ENCODE measurements at places on chromosomes 11 and 22.

GRCh38 chr11:77379253-77379652, 77.8 kb upstream of the GDPD4 start:
- no peak for DNase-seq

- no peak for DNase-seq
These were observed 68.2 kb upstream of the CLTCL1 start for GRCh38 chr22:19359554-19360299.

DNA sequence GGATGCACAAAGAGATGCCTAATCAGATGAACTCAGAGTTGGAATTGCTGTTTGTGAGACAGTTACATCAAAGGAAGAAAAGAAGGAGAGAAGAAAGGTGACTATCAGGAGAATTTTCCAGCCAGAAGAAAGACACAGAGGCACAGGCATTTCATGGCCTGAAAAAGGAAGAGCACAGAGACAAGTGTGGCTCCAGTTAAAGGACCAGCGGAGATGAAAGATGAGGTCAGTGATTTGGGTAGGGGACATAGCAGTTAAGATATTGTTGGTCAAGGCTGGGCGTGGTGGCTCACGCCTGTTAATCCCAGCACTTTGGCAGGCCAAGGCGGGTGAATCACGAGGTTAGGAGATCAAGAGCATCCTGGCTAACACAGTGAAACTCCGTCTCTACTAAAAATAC, 3.4 kb upstream of the ZNF280A start:
- no peak for DNase-seq

DNA sequence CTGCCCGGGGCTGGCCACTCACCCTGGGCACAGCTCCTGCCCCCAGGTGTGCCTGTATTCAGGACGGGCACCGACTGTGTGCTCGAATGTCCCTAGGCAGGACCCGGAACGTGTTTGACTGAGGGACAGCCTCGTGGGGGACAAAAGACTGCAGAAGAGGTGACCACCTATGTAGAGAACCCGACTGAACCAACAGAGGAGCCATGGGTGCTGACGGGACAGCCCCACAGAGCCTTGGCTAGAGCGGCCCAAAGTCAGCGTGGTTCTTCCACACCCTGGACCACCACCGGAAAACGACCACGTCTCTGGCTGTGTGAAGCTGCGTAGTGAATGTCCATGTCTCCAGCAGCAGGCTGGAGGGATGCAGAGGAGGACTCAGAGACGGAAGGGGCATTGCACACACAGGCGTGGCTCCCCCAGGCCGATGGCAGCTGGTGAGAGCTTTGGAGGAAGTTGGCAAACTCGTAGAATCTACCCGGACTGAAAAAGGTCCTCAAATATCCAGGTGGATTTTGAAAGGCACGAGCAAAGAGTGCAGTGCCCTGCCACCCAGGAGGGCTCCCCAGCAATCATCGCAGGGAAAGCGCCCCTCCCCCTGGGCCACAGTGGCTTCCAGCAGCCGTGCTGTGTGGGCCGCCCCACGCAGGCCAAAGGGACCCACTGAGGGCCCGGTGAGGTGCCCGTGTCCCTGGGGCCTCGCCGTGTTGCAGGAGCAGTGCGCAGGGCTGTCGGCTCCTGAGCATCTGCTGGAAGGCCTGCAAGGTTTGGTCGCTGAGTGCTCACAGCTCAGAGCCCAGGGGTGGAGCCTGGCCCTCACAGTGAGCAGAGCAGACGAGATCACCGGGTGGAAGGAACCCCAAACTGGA, 17.5 kb upstream of the MUC5B start:
- DNase-seq = no peak

DNA sequence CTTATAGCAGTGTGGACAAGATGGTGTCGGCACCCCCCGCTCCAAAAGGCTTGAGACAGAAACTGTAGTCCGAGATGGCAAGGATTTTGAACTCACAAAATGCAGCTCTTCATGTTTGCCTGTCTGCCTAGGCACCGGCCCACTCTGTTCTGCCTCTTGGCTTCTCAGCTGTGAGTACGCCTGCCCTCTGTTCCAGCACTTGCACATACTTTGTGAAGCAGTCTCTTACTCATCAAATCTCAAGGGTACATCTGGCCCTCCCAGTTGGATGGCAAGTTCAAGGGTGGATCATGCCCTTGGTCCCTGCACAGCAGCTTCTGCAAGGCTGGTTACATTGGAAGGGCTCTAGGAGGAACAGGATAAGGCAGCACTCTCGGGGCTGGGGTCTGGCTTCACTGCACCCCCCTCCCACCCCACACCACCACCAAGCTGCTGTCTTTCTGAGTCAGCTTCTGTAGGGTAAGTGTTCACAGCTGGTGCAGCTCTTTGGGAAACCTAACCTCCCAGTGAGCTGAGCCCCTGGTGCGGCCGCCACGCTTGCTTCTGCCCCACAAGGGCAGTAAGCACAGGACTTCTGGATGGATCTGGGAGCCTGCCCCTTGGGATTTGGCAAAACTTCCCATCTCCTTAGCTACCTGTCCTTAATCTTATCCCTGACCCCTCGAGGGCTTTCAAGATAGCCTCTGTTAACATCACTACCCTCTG, 37.2 kb downstream of the FAM83F start:
- no peak for DNase-seq

DNA sequence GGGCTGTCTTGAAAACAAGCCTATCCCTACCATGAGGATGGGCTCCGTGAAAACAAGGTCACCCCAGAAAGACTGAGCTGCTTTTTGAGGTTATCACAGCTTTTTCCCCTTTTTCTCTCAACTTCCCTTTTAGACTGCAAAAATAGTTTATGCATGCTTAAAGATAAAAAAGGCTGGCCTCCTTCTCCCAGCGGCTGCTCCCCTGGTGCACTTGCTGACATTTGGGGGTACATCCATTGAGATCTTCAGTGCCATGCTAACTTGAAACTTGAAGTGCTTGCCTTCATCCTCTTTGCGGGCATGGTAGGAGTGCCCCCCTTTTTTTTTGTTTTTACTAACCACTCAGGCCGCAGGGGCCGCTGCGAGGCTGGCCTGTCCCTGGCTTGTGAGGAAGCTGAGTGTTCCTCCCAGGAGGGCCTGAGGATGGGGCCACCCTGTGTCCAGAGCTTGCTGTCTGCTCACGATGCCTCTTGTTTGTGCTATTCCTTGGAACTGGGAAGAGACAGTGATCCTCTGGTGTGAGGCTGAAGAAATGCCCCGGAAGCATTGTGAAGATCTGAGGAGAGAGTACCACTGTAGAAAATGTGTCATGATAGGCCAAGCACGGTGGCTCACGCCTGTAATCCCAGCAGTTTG, 2.2 kb downstream of the TANGO2 start:
- DNase-seq = no peak

- DNase-seq = no peak
These were observed at the start of gene SLN for GRCh38 chr11:107711861-107712755. SLN (minus strand) TSS chr11:107712056.

GRCh38 chr11:8011981-8012444, 24.9 kb downstream of the EIF3F start:
- no peak for DNase-seq

DNA sequence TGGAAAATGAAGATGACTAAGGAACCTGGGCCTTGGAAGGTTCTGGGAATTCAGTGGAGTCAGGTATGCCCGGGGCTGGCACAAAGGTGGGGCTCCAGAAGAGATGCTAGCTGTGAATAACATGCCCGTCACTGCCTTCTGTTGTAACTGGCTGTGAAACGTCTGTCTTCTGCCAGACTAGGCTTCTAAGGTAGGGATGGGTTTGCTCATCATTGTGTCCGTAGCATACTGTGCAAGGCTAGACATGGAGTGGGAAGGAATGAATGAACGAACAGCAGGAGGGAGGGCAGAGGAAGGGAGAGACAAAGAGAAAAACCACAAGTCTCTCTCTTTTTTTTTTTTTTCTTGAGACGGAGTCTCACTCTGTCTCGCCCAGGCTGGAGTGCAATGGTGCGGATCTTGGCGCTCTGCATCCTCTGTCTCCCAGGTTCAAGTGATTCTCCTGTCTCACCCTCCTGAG, 327.4 kb downstream of the MN1 start:
- no peak for DNase-seq

DNA sequence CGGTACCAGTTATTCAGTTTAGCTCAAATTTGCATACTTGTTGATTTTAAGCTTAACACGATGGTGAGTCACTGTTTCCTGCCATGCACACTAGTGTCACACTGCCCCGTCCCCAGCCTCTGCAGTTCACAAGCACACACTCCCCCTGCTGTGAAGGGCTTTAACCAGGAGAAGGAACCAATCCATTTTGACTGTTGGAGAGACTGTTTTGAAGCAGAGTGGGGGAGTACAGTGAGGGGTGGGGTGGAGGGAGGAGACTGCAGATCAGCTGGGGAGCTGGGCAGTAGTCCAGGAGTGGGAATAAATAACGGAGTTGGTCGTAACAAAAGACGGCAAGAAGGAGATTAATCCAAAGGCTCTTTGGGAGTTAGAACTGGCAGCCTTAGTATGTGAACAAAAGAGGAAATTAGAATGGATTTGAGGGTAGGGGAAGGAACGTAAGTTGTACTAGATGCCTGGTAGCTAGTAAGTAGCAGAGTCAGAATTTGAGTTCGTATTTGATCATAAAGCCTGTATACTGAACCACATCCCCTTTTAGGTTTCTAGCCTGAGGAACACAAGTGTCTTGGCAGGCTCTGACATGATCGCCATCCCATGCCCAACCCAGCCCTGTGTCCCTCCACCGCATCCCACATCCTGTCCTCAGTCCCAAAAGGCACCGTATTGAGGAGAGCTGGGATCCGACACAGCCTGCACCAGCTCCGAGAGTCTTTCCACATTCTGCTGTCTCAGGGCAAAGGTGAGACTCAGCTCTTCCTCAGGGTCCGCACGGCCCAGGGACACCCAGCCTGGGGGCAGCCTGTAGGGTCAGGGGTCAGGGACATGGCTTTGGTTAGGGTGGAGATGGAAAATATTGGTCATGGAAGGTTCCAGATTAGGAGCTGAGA, 862 bp downstream of the TPP1 start:
- no peak for DNase-seq

DNA sequence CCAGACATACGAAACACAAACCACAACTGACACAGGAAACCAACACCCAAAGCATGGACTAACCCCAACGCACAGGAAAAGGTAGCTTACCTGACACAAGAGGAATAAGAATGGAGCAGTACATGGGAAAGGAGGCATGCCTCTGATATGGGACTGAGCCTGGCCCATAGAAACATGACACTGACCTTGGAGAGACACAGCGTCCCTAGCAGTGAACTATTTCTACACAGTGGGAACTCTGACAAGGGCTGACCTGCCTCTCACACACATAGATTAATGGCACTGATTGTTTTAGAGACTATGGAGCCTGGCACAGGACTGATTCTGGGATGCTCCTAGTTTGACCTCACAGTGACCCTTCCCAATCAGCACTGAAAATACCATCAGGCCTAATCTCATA, 12.0 kb downstream of the CCKBR start:
- no peak for DNase-seq

DNA sequence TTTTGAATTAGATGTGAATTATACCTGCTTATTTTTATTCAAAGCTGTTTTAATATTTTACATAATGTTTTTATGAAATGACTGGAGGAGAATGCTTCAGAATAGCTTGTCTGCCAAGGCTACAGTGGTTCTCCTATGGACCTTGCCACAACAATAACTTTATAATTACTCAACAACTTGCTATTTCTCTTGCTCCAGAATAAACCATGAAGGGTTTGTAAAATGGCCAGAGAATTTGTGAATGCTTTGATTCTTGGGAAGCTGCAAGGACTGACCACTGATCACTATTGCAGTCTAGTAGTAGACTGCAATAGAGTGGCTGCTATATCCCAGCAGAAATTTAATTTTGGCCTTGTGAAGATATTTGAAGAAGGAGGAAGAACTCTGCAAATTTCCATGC, 199.7 kb downstream of the FAT3 start:
- no peak for DNase-seq

DNA sequence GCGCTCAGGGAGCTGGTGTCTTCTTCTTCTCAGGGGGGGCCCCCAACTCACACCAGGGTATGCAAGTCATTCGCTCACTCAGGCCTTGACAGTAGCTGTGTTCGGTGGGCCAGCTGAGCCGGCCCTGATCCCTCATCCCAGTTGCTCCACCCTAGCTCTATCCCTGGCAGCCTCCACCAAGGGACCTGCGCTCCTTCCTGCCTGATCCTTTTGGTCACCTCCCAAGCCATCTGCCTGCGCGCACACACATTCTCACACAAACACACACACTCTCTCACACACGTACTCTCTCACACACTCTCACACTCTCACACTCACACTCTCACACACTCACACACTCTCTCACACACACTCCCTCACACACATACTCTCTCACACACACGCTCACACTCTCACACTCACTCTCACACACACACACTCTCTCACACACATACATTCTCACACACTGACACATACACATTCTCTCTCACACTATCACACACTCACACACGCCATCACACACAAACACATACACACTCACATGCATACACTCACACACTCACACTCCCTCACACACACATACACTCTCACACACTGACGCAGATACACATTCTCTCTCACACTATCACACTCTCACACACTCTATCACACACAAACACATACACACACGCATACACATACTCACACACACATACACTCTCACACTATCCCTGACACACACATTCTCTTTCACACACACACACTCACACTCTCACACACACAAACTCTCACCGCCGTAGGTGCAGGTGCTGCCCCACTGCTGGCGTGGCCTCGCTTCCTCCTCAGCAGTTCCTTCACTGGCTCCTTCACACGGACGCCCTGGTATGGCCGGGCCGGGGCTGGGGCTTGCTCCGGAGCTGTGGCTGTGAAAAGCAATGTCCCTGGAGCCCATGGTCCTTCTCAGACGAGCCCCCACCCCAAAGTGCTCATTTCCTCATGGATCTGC, 20.8 kb downstream of the POU2AF1 start:
- DNase-seq = no peak

DNA sequence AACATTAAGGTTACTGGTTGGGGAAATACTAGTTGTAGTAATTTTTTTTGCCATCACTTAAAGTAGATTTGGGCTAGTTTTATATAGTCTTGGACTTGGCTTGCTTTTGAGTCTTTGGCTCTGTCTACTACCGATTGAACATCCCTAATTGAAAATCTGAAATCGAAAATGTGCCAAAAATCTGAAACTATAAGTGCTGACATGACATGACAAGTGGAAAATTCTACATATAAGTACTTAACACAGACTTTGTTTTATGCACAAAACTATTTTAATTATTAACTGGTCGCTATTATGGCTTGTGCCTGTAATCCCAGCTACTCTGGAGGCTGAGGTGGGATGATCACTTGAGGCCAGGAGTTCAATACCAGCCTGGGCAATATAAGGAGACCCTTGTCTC, 22.5 kb downstream of the RNF169 start:
- no peak for DNase-seq

DNA sequence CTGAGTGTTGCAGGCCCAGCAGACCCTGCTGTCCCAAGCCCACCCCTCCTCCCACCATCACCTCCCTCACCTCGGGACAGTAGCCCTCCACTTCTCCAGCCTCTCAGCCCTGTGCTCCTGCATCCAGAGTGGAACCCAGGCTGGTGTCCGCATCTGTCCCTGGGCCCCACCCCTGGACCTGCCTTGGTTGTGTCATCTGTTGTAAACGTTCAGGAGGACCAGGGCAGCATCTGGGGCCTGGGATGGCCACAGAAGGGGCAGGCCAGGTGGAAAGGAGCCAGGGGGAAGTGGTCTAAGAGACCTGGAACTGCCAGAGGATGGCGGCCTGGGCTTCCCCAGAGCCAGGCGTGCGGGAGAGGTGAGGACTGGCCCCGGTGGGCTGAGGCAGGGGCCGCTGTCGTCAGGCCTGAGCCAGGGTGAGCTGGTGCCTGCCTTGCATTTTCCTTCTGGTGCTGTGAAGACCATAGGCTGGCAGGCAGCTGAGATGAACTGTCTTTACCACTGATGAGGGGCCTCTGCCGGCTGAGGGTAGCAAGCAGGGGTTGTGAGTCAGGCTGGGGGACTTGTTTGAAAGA, 26.1 kb upstream of the MGAT3 start:
- no peak for DNase-seq

- no peak for DNase-seq
These were observed 18.1 kb downstream of the GLB1L2 start for GRCh38 chr11:134349802-134350355.

Data from glomerular endothelial cell (primary cell).